Activated naive CD8-positive, alpha-beta T cell treated with anti-CD3 and anti-CD28 coated beads, Interleukin-2, amount 10 ng/mL, durations not matched to agents 7 days and 5 days (primary cell): ENCODE measurements at places on chromosomes 2 and 18. TPM values are rescaled to one million over a fixed set of nuclear protein-coding genes. Genes with fewer than 3 reads are reported as not detected.

The MYCN gene
- total RNA-seq = not detected

The ESPNL gene
- total RNA-seq = 0.09 TPM

The TSPYL6 gene
- total RNA-seq = not detected

The SCYGR4 gene
- total RNA-seq = not detected

The TSN gene
- total RNA-seq = 51.5 TPM

The SLC4A5 gene
- 3.6 TPM for total RNA-seq

The ALLC gene
- total RNA-seq = not detected

The NGEF gene
- not detected for total RNA-seq

The METTL21A gene
- total RNA-seq = 21.6 TPM

The PCARE gene
- total RNA-seq = not detected

The NPHP1 gene
- total RNA-seq = 0.43 TPM

The DOK6 gene
- not detected for total RNA-seq

The MERTK gene
- 0.74 TPM for total RNA-seq

The SGPP2 gene
- 1.2 TPM for total RNA-seq

DNA sequence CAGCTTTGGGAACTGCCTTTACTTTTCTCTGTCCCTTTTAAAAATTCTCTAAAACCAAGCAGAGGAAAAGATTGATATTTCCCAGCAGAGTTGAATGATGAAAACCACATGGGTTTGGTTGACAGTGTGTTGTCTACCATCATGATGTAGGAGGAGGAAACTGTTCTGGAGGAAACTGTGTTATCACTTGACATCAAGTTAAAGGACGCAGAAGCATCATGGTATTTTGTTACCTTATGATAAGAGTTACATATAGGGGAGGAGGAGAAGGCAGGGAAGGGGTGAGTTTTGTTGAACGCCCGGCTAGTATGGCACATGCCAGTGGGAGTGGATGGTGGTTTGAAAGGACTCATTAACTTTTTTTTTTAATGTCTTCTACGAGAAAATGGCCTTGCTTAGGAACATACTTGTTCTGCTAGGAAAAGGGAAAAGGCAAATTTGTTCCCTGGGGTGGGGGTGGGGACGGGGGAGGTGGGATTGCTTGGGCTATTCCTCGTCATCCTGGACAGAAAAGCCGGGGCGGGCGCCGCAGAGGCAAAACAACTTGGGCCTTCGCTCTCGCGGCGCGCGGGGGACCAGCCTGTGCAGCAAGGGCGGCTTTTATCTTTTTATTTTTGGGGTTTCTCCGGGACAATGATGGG lies 766 bp downstream of the TMEM17 start:
- DNase-seq = no peak

- no peak for DNase-seq
Measured at GRCh38 chr2:62320657-62321357, 124.9 kb downstream of the B3GNT2 start.

- DNase-seq = no peak
Measured at GRCh38 chr2:152468899-152469692, 134.1 kb downstream of the FMNL2 start.

- DNase-seq = no peak
Measured at GRCh38 chr2:100352521-100352920, 30.2 kb upstream of the LONRF2 start.

GRCh38 chr2:96251721-96252292 lies 14.0 kb downstream of the TMEM127 start:
- no peak for DNase-seq

- DNase-seq = no peak
Measured at GRCh38 chr2:46683541-46683940, 204.2 kb downstream of the TMEM247 start.

DNA sequence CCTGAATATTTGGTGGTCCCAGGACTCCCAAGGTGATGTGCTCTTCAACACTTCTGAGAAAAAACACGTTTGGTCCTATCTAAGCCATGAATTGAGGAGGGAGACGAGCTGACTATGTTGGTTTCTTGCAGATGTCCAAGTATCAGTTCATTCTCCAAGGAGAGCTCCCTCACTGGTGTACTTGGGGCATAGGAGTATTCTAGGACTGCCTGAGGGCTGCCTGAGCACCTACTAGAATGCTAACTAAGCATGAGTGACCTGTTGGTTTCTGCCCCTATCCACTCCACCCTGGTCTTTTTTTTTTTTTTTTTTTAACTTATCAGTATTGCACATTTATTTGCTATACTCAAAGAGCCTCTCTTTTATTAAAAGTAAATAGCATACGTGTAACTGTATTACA lies 200.5 kb upstream of the FANCL start:
- DNase-seq = no peak

DNA sequence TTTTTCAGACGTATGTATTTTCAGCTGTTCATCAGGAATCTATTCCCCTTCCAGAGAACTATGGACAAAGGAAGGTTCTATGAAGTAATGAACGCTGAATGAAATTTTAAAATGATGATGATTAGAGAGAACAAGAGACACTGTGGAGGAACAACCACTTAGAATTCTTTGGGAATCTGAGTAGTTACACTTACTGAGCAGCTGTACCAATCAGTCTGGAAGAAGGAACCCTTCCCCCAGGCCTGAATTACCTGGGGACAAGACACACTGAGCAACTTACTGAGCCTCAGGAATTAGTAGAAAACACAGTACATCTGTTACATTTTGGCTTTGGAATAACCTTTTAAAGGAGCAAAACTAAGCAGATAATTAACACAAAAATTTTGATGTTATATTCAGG lies 1.9 kb downstream of the MSTN start:
- DNase-seq = no peak

GRCh38 chr2:118473846-118474540 lies 373.5 kb downstream of the EN1 start:
- no peak for DNase-seq

GRCh38 chr2:196234672-196235071 lies 63.3 kb upstream of the STK17B start:
- DNase-seq = peak; percentile 55

DNA sequence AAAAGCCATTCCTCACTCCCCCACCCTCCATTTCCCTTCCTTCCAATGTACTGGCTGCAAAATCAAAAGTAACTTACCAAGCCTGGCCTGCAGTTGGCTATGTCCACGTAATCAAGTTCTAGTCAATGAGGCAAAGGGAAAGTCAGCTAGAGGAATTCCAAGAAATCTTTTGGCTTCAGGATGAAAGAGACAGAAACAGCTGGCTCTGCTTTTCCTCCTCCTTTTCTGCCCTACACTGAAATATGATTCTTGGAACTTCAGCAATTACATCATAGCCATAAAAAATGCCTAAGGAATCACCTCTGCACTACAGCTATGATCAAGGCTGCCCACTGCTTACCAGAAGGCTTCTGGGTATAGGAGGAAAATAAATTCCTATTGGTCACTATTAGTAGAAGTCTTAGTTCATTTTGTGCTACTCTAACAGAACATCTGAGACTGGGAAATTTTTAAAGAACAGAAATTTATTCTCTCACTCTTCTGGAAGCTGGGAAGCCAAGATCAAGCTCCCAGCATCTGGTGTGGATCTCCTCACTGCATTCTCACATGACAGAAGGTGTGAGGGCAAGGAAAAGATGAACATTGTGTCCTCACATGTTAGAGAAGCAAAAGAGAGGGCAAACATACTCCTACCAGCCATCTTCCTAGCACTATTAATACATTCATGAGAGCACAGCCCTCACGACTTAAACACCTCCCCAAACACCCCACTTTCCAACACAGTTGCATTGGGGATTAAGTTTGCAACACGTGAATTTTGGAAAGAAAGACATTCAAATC lies 219.9 kb downstream of the TMX3 start:
- no peak for DNase-seq

DNA sequence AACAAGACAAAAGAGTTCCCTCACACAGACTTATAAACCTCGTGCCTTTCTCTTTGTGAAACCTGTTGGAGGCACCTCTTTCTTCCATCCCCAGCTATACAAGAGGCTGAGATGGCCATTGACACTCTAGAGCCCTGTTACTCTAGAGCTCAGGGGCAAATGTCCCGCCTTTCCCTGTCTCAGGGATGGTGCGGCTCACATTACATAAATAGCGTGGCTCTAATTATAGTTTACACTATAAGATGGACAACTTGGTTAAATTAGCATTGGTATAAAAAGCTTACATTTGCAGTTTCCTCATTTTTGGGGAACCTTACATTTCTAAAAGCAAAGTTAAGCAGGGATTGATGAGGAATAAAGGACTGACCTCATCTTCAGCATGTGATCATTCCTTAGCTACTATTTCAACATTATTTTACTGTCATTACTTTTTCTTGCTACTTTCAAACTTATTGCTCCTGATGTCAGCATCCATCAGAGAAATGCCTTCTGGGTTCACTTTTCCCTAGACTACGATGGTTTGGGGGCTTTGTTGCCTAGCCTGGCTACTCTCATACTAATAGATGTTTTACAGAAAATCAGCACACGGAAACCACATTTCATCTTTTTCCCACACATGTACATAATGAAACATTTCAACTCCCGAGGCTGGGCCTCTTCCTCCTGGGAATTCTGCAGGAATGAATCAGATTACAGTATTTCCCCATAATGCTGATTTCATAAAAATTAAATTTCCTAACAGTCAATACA lies 40.4 kb downstream of the FTCDNL1 start:
- no peak for DNase-seq

DNA sequence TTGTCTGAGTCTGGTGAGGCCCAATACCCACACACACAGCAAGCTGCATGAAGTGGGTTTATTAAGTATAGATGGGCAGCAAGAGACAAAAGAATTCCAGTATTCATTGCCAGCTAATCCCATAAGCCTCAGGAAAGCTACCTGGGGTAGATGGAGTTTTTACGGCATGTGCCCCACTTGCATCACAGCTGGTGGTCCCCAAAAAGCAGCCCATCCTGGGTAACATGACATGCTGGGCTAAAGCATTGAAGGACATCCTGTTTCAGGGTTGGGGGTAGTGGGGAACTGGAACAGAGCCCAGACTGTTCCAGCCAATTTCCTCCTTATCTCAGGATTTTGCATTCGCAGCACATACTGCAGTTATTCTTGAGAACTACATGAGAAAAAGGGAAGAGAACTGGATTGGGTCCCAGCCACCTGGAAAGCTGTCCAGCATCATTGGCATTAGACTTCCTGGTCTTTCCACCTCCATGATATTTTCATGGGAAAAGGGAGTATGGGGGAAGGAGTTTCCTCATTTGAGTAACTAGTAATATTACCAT lies 240.1 kb upstream of the MMADHC start:
- DNase-seq = no peak

DNA sequence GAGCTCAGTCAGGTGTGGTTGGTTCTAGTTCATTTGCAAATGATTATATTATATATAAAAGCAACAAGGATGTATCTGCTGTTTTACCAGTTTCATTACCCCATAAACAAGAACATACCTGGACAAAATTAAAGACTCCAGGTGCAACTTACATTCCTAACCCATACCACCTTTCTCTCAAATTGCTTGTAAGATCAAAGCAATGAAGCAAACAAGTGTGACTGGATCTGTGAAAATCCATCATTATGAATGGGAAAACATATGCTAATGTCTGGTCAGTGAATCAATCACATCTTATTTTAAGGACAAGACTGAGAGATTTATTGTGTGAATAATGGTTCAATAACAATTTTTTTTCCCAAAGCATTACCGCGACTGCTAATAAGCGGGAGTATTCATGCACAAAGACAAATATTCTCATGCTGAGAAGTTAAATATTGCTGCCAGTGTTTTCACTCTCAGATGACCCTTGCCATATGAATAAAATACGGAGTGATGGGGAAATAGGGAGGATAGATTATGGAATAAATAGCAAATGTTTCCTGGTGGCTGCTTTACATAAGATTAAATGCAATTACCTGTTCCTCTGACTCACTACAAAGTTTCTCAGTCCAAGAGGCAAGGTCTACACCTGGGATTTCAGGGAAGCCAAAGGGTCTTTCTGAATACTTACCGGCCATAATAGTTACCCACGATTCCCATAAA lies 59.3 kb downstream of the WDR75 start:
- no peak for DNase-seq

- DNase-seq = no peak
Measured at GRCh38 chr2:36453652-36454051, 98.1 kb downstream of the CRIM1 start.

GRCh38 chr2:55879976-55880375 lies 43.6 kb downstream of the EFEMP1 start:
- DNase-seq = no peak

- DNase-seq = no peak
Measured at GRCh38 chr2:107584577-107584976, 242.1 kb upstream of the RGPD4 start.

DNA sequence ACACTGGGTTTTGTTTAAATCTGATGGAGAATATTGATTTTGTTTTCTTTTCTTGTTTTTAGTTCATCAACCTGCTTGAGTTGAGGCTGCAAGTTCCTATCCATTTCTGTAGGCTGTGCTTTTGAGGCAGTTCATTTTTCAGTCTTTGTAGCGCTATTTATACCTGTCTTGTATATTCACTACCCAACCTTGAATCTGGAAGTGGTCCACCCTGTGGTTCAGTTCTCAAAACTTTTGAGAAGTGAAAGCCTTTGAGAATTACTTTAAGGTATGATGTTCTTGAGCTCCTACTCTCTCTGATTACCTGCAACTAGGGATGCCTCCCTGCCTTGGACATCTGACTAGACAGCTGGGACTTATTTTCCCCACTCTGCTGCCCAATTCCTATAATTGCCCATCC lies 53.5 kb upstream of the KCNE4 start:
- no peak for DNase-seq

- no peak for DNase-seq
Measured at GRCh38 chr2:42099438-42100173, 51.8 kb downstream of the PKDCC start.

GRCh38 chr2:167706800-167707199 lies 540.6 kb downstream of the STK39 start:
- DNase-seq = no peak

DNA sequence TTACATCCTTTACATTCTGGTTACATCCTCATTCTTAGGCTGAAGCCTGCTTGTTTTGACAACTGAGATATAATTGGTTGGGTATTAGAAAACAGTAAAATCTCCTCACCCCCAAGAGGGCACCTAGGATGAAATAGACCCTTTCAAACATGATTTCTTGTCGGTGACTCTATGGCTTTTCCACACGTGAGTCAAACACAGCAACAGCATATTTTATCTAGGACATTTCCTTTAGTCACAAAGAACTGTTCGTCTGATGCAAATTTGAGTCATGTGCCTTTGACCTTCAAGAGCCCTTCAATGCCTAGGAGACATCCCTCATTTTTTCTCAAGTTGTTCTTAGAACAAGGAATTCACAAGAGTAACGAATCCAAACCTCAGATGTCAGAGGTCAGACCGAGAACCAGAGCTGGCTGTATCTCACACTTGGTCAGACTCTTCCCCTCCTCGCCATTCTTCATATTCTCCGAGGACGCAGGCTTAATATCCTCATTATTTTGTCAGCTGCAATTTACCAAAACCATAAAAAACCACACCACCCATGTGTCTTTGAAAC lies 60.5 kb upstream of the ALKAL2 start:
- DNase-seq = no peak
